ENCODE measurements at places on chromosomes 16 and 17.

GRCh38 chr17:46943501-46944393 is 20.8 kb downstream of the GOSR2 start:
- no peak for DNase-seq

- no peak for DNase-seq
Observed at GRCh38 chr16:86852135-86852534, 273.8 kb downstream of the FOXL1 start.

GRCh38 chr16:17358355-17358754 is 112.4 kb downstream of the XYLT1 start:
- DNase-seq: no peak

- no peak for DNase-seq
Observed at GRCh38 chr16:30923554-30924075, at the start of gene FBXL19. Gene FBXL19, plus strand, starts transcription at chr16:30923572. Its CDS starts 2,183 bp downstream, at chr16:30925755.

- no peak for DNase-seq
Observed at GRCh38 chr17:65538675-65539529, 22.5 kb downstream of the AXIN2 start.

DNA sequence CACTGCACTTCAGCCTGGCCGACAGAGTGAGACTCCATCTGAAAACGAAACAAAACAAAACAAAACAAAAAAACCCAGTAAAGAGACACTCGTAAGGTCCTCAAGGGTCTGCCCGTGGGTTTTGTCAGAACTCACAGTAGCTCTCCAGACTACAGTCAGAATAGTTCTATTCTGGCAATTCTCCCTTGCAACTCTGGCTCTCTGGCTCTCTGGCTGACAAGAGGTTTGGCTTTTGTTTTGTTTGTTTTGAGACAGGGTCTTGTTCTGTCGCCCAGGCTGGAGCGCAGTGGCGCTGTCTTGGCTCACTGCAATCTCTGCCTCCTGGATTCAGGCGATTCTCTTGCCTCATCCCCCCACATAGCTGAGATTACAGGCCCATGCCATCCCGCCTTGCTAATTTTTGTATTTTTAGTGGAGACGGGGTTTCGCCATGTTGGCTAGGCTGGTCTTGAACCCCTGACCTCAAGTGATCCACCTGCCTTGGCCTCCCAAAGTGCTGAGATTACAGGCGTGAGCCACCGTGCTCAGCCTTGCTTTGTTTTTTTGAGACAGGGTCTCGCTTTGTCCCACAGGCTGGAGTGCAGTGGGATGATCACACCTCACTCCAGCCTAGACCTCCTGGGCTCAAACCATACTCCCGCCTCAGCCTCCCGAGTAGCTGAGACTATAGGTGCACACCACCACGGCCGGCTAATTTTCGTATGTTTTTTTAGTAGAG is 20.5 kb upstream of the CHP2 start:
- no peak for DNase-seq

- DNase-seq: no peak
Observed at GRCh38 chr16:15979801-15980200, 30.4 kb downstream of the ABCC1 start.

DNA sequence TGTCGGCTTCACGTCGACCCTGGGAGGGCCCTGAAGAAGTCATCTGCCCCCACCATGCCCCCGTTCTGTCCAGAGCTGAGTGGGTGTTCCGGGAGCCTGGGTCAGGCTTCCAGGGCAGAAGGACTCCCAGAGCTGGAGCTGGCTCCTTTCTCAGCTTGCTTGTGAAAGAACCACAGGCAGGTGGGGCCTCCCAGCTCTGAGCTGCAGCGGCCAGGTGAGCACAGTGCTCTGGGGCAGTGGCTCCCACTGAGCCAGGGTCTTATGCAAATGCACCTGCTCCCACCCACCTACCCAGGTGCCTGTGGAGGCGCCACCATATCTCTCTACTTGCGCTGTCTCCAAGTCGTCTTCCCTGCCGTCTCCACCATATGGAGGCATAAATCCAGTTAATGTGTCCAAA is 140.0 kb upstream of the RPL38 start:
- DNase-seq: no peak
